ENCODE measurements at places on chromosomes 12 and 14. TPM values are rescaled to one million over a fixed set of nuclear protein-coding genes. Genes with fewer than 3 reads are reported as not detected.

The CMA1 gene
- not detected for polyA plus RNA-seq

The ACVRL1 gene
- polyA plus RNA-seq = 0.07 TPM

The CDH24 gene
- 36.7 TPM for polyA plus RNA-seq

The AMDHD1 gene
- 0.07 TPM for polyA plus RNA-seq

The IAPP gene
- polyA plus RNA-seq = not detected

The TAS2R8 gene
- polyA plus RNA-seq = not detected

The SLC7A7 gene
- 0.19 TPM for polyA plus RNA-seq

The EGLN3 gene
- 0.31 TPM for polyA plus RNA-seq

The COA8 gene
- polyA plus RNA-seq = 25.2 TPM

The BMP4 gene
- polyA plus RNA-seq = not detected

The TMEM229B gene
- polyA plus RNA-seq = 0.16 TPM

The STON2 gene
- not detected for polyA plus RNA-seq

The BCDIN3D gene
- polyA plus RNA-seq = 2.3 TPM

The HOXC9 gene
- polyA plus RNA-seq = 1.2 TPM

The SALL2 gene
- polyA plus RNA-seq = 7.5 TPM

The DHRS2 gene
- 1.2 TPM for polyA plus RNA-seq

The OTX2 gene
- not detected for polyA plus RNA-seq

The SMCO3 gene
- polyA plus RNA-seq = 0.03 TPM

The IL22 gene
- not detected for polyA plus RNA-seq

The SDR9C7 gene
- not detected for polyA plus RNA-seq

The GDF11 gene
- 9.4 TPM for polyA plus RNA-seq

The DACT1 gene
- 4.2 TPM for polyA plus RNA-seq

The TC2N gene
- not detected for polyA plus RNA-seq

The CEBPE gene
- not detected for polyA plus RNA-seq

The LMNTD1 gene
- 0.32 TPM for polyA plus RNA-seq

Data from SK-N-SH (cell line).